T1000 (cell line): ENCODE measurements at places on chromosomes 5 and 9.
A peak's percentile ranks its signal among the peaks of the same experiment; 100 is the strongest.

GRCh38 chr5:56264417-56265025, 31.4 kb upstream of the ANKRD55 start:
- DNase-seq, result no peak

GRCh38 chr5:138469540-138470321, 4.5 kb downstream of the EGR1 start:
- no peak for DNase-seq

- DNase-seq, result no peak
Measured at GRCh38 chr5:60842871-60843385, 1.1 kb downstream of the ELOVL7 start.

GRCh38 chr9:131238402-131239021, 37.8 kb downstream of the FAM78A start:
- DNase-seq, result no peak

- no peak for DNase-seq
Measured at GRCh38 chr9:133584559-133585476, 24.4 kb downstream of the FAM163B start.

DNA sequence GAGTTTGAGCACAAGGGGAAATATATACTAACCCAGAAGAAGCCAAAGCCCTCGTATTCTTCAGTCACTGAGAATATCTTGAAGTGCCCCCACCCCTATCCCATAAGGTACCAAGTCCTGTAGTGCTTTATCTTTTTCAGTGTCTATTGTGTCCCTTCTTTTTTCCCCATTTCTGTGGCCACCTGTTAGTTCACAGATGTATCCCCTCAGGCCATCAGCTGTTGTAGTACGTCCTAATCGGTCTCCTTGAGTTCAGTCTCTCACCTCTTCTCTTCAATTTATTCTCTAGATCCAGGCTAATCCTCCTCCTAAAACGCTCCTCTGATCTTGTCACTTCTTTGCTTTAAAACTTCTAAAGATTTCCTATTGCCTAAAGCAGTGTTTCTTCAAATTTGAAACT, 10.4 kb downstream of the RGS7BP start:
- no peak for DNase-seq

- no peak for DNase-seq
Measured at GRCh38 chr5:107576736-107577393, 93.9 kb downstream of the EFNA5 start.

DNA sequence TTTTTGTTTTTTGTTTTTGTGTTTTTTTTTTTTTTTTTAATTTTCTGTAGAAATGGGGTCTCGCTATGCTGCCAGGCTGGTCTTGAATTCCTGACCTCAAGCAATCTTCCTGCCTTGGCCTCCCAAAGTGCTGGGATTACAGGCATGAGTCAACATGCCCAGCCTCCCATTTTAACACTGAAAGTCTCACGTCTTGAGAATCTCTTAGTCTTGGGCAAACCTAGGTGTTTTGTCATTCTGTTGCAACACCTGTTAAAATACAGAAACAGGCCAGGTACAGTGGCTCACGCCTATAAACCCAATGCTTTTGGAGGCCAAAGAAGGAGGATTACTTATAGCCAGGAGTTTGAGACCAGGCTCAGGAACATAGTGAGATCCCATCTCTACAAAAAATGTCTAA, 599.0 kb downstream of the TLR4 start:
- no peak for DNase-seq

DNA sequence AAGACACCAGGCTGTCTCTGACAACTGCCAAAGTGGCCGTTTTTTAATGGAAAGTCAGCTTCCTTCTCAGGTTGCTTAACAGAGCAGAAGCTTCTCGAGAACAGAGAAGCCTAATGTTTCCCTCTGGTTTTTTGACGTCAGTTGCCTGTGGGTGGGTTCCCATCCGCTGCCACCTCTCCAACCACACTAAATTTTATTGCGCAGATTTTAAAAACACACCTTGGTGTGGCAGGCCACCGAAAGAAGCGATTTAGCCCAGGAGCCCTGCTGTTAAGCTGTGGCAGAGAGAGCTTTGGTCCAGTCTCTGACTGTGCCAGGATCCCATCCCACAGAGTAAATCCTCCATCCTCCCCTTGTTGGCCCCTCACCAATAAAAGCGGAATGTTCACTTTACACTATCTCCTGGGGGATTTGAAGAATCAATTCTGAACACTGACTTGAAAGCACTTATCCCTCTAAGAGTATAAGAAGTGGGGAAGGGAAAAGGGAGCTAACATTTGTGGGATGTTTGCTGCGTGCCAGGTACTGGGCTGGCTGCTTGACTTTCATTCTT, 181.6 kb downstream of the AOPEP start:
- DNase-seq, result no peak

- no peak for DNase-seq
Measured at GRCh38 chr5:141709699-141710267, 27.8 kb upstream of the ARAP3 start.

DNA sequence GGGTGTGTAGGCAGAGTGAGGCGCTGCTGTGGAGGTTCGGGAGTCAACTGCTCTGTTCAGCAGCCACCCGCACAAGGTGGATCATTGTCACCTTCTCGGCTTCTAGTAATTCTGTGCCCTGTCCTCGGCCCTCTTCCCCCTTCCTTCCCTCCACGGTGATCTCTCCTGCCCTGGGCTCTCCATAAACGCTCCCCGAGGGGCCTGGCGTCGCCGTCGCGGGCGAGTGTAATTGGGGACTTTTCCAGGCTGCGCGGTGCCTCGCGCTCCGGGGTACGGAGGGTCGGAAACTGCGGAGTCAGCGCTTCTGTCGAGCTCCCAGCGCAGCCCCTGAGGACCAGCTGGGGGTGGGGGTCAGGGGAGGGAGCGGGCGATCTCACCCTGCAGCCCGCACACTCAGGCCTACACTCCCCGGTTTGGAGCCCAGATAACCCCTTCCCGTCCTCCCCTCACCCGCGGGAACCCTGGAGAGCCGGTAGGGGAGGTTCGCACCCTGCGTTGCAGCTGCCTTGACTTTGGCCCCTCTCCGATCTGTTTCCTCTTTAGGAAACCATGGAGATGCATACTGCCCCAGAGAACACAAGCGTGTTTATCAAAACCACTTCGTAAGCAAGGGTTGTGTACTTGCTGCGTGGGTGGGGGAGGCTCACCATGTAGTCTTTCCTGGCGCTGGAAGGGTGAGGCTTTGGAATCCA, 188.3 kb upstream of the ZNF618 start:
- DNase-seq, result no peak

GRCh38 chr5:32541241-32541640, 44.1 kb upstream of the SUB1 start:
- no peak for DNase-seq

GRCh38 chr9:138037140-138037539, 159.6 kb downstream of the CACNA1B start:
- no peak for DNase-seq

DNA sequence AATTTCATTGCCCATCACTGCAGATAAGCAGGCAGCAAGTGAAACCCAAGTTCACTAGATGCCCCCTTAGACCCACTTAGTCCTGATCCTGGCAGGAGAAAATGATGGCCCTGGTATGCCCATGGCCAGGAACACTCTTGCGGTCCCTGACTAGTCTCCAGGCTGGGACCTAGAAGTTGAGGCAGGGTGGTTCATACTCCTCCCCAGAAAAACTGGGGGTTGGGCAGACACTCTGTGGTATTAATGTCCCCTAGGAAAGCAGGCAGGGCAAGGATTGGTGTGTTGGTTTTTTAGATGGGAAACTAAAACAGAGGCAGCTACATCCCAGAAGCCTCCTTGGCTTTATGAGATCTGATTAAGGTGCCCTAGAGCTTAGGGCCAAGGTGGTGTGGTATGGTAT, 13.1 kb downstream of the LHX6 start:
- no peak for DNase-seq

GRCh38 chr5:79955356-79955895, 35.6 kb downstream of the MTX3 start:
- no peak for DNase-seq

DNA sequence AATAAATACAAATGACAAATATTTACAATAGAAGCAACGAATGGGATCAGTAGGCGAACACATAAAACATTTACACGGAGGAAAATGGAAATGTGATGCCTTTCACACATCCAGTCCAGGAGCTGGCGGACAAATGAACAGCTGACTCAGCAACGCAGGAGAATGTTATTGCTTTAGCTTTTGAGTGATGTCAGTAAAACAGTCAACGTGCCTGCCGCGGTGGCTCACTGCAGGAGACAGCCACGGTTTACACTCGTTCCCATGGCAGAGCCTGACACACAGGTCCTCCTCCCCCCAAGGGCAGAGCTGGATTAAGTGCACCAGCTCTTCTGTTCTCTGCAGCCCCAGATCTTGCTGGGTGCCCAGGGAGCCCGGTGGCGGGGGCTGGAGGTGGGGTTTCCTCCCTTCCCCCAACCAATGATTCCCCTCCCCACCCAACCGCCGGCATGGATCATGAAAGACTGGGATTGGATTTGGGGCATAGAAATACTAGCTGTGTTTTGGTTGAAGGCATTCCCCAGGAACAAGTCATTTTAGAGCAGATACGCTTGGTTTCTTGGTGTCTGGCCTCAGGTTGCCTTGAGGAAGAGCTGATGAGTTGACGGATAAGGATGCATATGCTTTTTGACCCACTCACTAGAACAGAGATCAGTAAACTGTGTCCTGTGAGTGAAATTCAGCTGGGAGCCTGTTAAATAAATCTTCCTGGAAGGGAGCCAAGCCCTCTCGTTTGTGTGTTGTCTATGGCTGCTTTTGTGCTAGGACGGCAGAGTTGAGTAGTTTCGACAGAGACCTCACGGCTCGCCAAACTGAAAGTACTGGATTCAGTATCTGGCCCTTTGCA, 12.5 kb downstream of the STC2 start:
- peak; percentile 67 for DNase-seq

DNA sequence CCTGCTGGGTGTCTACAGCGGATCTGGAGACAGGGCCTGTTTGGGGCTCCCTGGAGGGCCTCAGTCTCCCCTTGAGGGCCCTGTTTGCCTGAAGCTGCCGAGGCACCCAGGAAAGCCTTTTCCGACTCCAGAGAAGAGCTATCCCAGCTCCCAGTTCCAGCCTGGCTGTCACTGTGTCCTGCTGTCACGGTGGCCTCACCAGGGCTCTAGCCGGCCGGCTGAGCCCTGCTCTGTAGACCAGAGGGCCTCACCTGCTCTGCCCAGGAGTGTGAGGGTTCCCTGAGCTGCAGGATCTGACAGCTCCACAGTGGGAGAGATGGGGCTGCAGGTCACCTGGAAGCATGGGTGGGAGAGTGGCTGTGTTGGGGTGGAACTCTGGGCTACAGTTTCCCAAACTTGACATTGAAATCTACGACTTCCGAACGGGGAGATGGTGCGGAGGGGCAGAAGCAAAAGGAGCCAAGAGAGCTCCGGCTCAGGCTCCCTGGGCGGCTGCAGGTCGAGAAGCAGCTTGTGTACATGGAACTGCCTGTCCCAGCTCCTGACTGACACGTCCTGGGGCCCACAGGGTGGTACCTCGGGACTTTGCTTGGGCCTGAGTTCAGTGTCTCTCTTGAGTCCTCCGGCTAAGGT, 94.9 kb downstream of the CACNA1B start:
- DNase-seq, result no peak
